Ascending aorta (tissue), 2 donors: ENCODE measurements at places on chromosomes 7 and 10. TPM values are rescaled to one million over a fixed set of nuclear protein-coding genes. Genes with fewer than 3 reads are reported as not detected.
A peak's percentile ranks its signal among the peaks of the same experiment; 100 is the strongest.

The CHST15 gene
- 20.4 TPM for total RNA-seq

The FLNC gene
- total RNA-seq = 117 TPM

- no peaks in the 10 kb centered on the region for H3K36me3 ChIP-seq
- no peak overlapping the region for H3K4me3 ChIP-seq
- DNase-seq = no peak
- H3K27me3 ChIP-seq = no peaks in the 10 kb centered on the region
Observed at GRCh38 chr10:121131426-121132265, 280.5 kb downstream of the WDR11 start.

- H3K27me3 ChIP-seq = no peaks in the 10 kb centered on the region
- H3K4me1 ChIP-seq = peaks cover 3% of the 10 kb centered on the region
- no peak overlapping the region for H3K27ac ChIP-seq
- H3K4me3 ChIP-seq = no peak overlapping the region
- DNase-seq = no peak
Observed at GRCh38 chr10:133274751-133275683, 1.7 kb downstream of the ADAM8 start.

GRCh38 chr7:11818281-11818680 is 13.7 kb downstream of the THSD7A start:
- H3K4me3 ChIP-seq = no peak overlapping the region
- no peaks in the 10 kb centered on the region for H3K36me3 ChIP-seq
- no peaks in the 10 kb centered on the region for H3K4me1 ChIP-seq
- no peaks in the 10 kb centered on the region for H3K27me3 ChIP-seq

DNA sequence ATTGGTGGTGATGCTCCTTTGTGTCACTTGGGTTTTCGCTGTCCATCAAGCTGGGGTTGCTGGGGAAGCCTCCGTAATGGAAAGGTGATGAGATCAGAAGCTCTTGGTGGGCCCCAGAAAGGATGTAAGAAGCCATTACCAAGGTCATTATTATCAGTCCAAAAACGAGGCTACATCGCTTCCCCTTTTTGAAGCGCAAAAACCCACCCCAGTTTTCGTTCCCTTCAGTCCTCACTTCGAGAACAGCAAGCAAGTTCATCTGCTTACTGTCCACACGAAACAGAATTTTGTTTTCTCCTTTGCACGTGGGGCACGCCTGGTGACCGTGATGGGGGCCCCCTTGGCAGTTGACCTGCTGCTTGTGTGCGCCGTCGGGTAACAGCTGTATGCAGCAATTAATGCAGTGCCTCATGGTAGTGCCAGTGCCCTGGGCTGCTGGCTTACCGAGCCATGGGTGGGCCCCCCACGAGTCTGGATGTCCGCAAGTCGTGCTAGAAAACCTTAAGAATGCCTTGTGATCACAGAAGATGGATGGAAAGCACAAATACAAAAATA is 47.5 kb downstream of the CHST15 start:
- H3K27me3 ChIP-seq = no peaks in the 10 kb centered on the region
- no peak for DNase-seq
- no peak overlapping the region for H3K4me3 ChIP-seq
- peaks cover 2% of the 10 kb centered on the region for H3K4me1 ChIP-seq

DNA sequence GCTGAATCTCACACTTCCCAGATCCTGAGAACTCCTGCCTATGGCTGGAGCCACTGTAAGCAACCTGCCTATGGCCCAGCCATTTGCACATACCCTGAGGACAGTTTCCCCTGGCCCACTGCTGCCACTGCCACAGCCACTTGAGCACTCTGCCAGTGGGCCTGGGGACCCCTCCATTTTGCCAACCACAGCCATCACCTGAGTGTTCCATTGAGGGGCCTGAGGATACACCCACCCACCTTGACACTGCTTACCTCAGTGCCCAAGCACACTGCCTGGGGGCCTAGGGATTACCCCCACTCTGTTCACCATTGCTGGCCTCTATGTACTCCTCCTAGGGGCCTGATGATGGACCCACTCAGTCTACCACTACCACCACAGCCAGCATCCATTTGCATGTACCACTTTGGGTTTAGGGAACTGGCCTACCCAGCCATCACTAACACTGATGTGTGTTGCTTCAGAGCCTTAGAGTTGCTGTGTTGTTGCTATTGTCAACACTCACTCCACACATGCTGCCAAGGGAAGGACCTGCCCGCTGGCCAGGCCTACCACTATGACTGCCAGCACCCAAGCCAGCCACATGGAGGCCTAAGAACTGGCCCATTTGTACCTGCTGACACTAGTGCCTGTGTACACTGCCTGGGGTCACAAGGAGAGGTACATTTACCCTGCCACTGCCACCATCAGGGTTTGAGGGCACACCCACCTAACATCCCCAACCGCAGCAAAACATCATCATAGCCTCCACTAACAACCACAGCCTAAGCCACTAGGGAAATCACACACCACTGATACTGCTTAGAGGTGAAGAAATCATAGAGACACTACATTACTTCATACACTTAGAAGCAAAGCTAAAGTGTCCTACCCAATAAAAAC is 45.9 kb upstream of the ANTXRL start:
- no peaks in the 10 kb centered on the region for H3K4me1 ChIP-seq
- no peak overlapping the region for H3K27ac ChIP-seq
- no peaks in the 10 kb centered on the region for H3K27me3 ChIP-seq
- no peaks in the 10 kb centered on the region for H3K36me3 ChIP-seq

DNA sequence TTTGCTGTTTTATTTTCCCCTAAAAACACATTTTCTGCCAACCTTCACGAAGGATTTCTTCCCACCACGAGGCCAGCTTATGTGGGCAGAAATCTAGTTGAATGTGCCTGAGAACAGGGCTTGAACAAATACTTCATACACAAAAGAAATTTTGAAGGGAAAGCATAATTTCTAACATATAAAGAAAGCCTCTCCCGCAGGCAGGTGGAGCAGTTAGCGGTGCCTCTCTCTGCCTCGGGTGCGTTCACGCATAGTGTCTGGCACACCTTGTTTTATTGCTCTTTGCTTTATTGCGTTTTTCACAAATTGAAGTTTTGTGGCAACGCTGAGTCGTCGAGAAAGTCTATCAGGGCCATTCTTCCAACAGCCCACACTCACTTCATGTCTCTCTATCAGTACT is 7.0 kb upstream of the CSGALNACT2 start:
- no peaks in the 10 kb centered on the region for H3K4me1 ChIP-seq
- H3K27me3 ChIP-seq = no peaks in the 10 kb centered on the region
- no peak for DNase-seq
- H3K36me3 ChIP-seq = no peaks in the 10 kb centered on the region

DNA sequence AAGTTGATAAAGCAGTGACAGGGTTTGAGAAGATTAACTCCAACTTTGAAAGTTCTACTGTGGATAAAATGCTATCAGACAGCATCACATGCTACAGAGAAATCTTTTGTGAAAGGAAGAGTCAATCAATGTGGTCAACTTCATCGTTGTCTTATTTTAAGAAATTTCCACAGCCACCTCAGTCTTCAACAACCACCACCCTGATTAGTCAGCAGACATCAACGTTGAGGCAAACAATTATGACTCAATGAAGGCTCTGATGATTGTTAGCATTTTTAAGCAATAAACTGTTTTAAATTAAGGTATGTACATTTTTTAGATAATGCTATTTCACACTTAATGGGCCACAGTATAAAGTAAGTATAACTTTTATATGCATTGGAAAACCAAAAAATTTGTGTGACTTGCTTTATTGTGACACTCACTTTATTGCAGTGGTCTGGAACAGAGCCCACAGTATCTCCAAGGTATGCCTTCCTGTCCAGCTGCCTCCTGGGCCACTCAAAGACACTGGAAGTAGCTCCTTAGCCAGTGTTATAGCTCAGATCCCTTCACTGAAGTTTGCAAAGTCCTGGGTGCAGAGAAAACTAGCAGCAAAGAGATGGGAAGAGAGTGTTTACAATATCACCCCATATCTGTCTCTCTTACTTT is 293.1 kb downstream of the ARHGAP12 start:
- no peaks in the 10 kb centered on the region for H3K36me3 ChIP-seq
- H3K4me3 ChIP-seq = no peak overlapping the region
- H3K27ac ChIP-seq = no peak overlapping the region
- no peaks in the 10 kb centered on the region for H3K4me1 ChIP-seq
- no peaks in the 10 kb centered on the region for H3K27me3 ChIP-seq

- no peaks in the 10 kb centered on the region for H3K36me3 ChIP-seq
- DNase-seq = no peak
- no peak overlapping the region for H3K27ac ChIP-seq
- no peaks in the 10 kb centered on the region for H3K4me1 ChIP-seq
Observed at GRCh38 chr10:132938472-132939339, 3.7 kb downstream of the CFAP46 start.

The ALOX5 gene
- 23.1 TPM for total RNA-seq

DNA sequence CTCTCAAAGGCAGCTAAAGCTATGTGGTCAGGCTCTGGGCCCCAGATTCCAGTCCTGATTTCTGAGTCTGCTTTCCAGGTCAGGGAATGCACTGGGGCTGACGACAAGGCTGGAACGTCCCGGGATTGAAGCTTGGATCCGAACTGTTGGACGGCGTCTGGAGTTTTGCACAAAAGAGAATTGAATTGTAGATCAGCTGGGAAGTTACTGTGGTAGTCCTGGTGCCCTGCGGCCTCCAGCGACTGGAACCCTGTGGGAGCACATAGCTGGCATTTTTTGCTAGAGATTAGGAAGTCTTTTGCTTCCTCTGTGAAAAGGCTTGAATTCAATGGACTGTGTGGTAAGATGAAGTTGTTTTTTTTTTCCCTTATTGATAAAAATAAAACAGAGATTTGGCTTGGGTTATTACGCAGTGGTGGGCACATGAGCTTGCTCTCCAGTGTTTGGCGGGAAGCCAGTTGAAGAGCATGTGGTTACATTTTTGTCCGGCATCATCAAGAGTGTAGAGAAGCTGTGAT is at the start of gene HK1:
Gene HK1, plus strand, starts transcription at position 51 of the 518 bp plus-strand sequence.
- H3K27ac ChIP-seq = peak within 1 kb of the TSS; percentile 60
- no peaks in the 10 kb centered on the region for H3K36me3 ChIP-seq
- H3K4me3 ChIP-seq = no peak within 1 kb of the TSS
- H3K4me1 ChIP-seq = peaks cover 5% of the 10 kb centered on the region

The CFAP58 gene
- not detected for total RNA-seq

The AQP1 gene
- 2,113 TPM for total RNA-seq

The CHCHD3 gene
- total RNA-seq = 26.2 TPM

The MBL2 gene
- total RNA-seq = not detected

The VAX1 gene
- total RNA-seq = not detected

- no peaks in the 10 kb centered on the region for H3K27me3 ChIP-seq
- H3K4me3 ChIP-seq = no peak overlapping the region
- no peak for DNase-seq
- no peak overlapping the region for H3K27ac ChIP-seq
Observed at GRCh38 chr7:65382452-65382851, 8.8 kb downstream of the ZNF92 start.

DNA sequence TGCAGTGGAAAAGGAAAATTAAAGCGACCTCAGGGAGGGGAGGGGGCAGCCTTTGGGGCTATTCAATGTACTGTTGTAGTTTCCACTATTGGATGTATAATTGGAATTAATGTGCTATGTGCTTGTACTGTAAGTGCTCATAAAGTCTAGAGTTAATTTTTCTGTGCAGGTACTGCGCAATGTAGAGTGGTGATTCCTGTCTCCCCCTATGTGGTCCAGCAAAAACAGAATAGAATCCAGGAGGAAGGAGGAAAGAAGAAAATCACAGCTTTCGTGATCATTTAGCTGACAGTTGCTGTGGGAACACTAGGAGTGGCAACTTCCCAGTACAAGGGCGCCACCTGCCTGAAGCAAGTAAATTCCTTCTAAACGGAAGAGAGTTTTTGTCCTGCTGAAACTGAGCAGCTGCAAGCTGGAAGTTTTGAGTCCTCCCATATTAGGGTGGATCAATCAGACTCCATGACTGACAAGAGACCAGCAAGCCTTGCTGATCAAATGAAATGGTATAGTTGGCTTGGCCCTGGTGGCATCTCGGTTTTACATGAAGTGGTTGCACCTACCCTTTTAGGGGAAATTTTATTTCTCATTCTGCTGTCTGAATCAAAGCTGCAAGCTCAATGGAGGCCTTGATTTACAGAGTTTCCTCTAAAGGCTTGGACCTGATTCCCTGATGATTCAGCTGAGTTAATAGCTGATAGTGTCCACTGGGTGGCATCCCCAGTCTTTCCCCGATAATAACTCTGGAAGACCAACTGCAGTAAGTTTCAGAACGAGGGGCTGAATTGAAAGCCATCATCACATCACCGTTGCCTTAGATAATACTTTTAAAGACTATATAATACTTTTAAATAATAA is 299.8 kb downstream of the HGF start:
- no peak for DNase-seq
- H3K4me3 ChIP-seq = no peak overlapping the region
- H3K4me1 ChIP-seq = no peaks in the 10 kb centered on the region
- H3K27ac ChIP-seq = no peak overlapping the region
- no peaks in the 10 kb centered on the region for H3K27me3 ChIP-seq

The TMEM273 gene
- total RNA-seq = 82.3 TPM

- no peak overlapping the region for H3K27ac ChIP-seq
- no peak for DNase-seq
Observed at GRCh38 chr7:133958822-133959221, 168.3 kb upstream of the LRGUK start.

DNA sequence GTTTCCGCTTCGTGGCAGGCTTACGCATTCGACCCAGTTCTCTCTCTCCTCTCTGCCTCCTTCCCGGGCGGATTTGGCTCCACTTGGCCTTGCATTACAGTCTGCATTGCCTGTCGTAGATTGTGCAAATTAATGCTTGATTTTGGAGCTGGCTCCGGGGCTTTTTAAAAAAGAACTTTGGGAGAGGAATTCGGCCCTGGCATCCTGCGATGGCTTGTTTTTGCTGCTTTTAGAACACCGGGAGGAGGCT is 767 bp downstream of the EIF4EBP2 start:
- H3K27ac ChIP-seq = peak overlapping the region; percentile 100
- peaks cover 28% of the 10 kb centered on the region for H3K4me1 ChIP-seq
- H3K36me3 ChIP-seq = no peaks in the 10 kb centered on the region
- DNase-seq = no peak
- H3K4me3 ChIP-seq = peak overlapping the region; percentile 84

The PON3 gene
- not detected for total RNA-seq

The CDC14C gene
- total RNA-seq = not detected

DNA sequence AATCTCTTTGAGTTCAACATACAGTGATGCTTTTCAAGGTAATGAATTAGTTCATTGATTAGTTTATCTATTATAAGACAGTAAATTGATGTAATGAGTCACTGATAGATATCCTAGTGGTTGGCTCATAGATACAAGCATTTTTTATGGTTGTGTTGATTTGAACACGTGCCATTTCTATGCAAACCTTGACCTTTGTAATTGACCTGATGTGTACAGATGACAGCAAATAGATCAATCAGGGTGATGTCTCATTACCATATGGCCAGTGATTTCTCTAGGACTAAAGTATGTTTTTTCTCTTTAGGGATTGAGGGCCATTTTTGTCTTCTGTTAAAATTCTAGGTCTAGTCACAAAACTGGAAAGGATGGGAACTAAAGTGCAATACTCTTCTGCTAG is 760.3 kb upstream of the GALNT17 start:
- no peak overlapping the region for H3K4me3 ChIP-seq
- peaks cover 3% of the 10 kb centered on the region for H3K4me1 ChIP-seq
- H3K36me3 ChIP-seq = no peaks in the 10 kb centered on the region
- no peak for DNase-seq
- no peaks in the 10 kb centered on the region for H3K27me3 ChIP-seq

GRCh38 chr10:29621161-29621560 is 13.6 kb downstream of the SVIL start:
- peak overlapping the region; percentile 65 for H3K27ac ChIP-seq
- H3K27me3 ChIP-seq = no peaks in the 10 kb centered on the region
- no peak overlapping the region for H3K4me3 ChIP-seq
- H3K36me3 ChIP-seq = no peaks in the 10 kb centered on the region
- peak; percentile 87 for DNase-seq
